ENCODE measurements at places on chromosomes 4 and X.

GRCh38 chrX:98338544-98338943 is 1454.8 kb downstream of the RPA4 start:
- DNase-seq = no peak

DNA sequence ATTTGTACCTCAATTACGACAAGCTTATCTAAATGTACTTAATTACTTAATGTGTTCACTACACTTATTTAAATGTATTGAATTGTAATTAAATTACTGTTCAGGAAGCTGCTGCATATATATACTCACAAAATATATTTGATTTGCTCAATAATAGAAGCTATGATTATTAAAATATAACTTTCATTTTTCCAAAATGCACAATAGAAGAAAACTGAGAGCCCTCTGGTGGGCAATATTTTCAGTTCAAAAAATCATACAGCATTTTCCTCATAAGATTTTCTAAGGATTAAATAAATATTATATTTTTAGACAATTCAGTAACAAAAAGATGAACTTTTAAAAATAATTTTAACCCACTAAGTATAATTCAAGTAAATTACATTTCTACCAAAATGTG is 217.3 kb downstream of the DKK2 start:
- no peak for DNase-seq

DNA sequence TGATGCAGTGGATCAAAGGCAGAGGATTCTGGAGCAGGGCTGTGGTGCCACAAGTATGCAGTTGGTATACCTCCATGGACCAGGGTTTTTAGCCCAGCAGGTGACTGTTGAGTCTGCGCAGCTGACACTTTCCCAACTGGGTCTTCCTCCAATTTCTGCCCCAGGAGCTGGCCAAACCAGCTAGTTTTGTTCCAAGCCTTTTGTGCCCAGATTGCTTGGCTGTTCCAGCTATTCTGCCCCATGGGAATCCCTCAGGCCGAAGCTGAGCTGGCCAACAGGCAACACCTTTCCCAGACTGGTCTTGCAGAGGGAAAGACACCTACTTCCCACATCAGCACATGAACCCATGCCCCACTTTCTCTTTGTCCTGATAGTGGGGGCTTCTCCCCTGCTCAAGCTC is 22.8 kb upstream of the ANKRD17 start:
- no peak for DNase-seq

GRCh38 chrX:72349190-72349589 is 43.5 kb upstream of the CITED1 start:
- DNase-seq = no peak

- DNase-seq = no peak
These were observed 28.6 kb upstream of the UTP14A start for GRCh38 chrX:129877401-129877800.

DNA sequence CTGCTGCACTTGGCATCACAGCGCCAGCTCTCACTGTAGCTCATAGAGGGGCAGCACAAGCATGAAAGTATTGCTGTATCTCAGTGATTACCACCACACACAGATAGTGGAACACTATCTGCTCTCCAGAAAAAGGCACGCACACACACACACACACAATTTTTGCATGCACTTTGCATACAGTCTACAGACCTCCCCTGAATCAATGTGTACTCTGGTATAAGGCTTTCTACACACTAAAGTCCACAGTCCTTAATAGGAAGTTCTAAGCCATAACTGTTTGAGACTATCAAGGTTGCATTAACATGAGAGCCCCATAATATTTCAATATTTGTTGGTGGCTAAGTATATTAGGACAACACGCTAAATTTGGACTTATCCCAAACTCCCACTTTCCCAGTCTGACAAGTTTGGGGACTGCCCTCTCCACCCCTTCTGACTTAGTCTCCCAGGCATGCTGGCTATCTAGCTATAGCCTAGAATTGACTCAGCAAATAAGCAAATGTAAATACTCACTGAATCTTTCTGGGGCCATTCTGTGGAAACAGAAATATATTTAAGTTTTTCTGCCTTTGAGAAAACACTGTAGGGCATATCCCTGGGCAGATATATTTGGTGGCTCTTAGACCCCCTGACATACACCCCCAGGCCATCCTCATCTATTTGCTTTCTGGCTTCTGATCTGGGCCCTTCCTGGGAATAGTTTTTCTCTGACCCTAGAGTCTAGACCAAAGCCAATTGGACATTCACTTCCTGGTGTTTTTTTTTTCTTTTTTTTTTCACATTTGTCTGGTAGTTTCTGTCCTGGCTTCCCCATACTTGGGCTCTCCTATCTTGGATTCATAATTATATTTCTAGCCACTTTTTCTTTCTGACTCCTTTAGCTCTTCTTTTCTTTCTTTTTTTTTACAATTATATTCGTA is 36.4 kb upstream of the CT47C1 start:
- DNase-seq = no peak

- no peak for DNase-seq
These were observed 609.5 kb upstream of the FAT1 start for GRCh38 chr4:187333151-187333550.

DNA sequence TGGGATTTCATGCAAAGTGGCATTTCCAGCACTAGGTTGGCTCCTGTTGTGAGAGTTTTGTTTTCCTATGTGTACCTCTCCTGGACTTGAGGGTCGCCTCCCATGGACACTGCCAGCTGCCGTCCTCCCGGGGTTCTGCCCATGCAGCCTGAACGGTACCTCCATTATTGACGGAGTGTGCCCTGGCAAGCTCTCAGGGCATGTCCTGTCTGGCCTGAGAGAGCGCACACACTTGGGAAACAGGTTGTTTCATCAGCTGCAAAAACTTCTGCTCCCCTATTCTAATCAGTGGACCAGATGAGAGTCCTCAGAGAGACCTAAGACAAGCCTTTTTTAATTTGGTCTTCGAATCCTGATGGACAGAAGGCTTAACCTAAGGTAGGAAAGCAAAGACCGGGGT is 56.6 kb upstream of the HOPX start:
- DNase-seq = no peak

- DNase-seq = no peak
These were observed 772 bp upstream of the WNK3 start for GRCh38 chrX:54358424-54359211.

DNA sequence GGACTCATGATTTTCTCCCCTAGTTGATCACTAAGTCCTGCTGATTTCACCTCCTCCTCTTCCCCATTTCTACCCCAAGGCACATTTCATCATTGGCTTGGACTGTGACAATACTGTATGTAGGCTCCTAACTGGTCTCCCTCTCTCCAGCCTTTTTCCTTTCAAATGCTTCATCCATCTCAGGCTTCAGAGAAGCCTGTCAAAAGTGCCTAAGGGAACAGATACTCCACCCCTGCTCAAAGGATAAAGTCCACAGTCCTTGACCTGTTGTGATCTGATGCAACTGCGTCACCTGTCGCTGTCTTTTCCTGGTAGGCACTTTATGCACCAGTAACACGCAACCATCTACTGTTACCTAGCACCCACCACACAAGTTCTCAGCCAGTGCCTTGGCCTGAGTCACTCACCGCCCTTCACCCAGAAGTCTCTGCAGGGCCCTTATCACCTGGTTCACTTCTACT is 12.8 kb downstream of the SCARB2 start:
- no peak for DNase-seq

- no peak for DNase-seq
These were observed 67.5 kb downstream of the CAMK2D start for GRCh38 chr4:113694008-113694407.

- no peak for DNase-seq
These were observed 736.1 kb upstream of the ADGRL3 start for GRCh38 chr4:60463857-60464502.

DNA sequence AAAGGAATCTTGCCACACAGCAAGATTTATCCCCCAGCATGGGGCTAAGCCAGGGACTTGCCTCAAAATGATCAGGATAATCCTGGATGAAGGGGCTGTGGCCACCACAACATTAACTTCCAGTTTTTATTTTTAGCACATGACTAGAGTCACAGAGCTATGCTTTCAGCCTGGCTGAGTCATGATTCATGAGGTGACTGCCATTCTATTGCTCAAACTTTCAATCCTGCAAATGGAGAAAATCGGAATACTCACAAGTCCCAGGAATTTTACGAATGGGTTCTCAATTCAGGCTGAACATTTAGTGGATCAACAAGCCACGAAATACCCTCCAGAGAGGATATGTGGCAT is 70.7 kb upstream of the HPGD start:
- peak; percentile 52 for DNase-seq

DNA sequence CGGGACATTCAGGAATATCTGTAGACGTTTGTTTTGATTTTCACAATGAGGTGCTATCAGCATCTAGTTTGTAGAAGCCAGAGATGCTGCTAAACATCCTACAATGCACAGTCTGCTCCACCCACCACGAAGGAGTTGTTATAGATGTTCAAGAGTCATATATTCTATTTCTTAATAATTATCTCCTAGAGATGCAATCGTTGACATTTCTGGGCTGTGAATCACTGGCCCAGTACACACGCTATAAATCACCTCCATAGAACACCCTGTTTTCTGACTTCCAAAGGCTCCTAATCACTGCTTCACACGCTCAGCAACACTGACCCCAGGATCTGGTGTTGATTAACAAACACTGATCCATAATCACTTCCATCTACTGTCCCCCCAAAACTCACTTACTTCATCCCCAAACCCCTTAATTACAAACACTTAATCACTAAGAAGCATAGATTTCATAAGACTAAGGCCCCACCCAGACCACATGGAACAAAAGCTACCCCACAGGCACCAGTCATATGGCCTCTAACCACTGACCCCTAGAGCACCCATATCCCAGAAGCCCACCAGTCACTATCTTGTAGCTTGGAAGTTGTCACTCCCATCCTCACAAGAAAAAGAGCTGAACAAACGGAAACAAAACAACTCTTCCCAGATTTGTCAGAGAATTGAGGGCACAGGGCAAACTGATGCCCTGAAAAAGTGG is 31.7 kb upstream of the ZNF41 start:
- no peak for DNase-seq

GRCh38 chr4:185137233-185137925 is 5.7 kb upstream of the SLC25A4 start:
- no peak for DNase-seq

DNA sequence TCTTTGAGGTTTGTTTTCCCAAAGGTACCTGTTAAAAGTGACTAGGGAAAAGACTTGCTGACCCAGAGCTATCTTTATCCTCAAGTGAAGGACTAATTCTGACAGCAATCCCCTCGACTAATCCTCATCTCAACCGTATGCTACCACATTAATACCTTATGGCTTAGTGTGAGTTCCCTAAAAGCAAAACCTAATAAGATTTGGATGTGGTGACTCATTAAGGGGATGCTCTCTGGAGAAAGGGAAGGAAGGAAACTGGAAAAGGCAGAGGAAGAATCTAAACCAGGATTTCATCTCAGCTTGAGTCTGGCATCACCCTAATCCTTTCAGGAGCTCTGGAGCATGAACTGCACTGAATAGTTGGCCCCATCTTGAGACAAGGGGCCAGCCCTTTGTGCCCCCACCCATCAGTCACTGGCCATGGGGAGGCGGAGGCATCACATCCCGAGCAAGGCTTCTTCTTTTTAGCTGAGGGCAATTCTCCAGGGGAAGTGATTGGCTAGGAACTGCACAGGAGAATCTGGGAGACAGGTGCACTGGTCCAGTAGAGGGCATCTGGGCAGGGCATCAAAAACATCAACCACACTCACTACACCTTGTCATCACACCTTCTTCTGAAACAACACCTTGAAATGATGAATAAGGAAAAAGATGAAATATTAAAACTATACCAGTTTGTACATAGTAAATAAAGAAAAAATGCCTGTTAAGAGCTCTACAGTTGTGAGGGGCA is 6.9 kb upstream of the BBS7 start:
- no peak for DNase-seq

- DNase-seq = no peak
These were observed 689.2 kb upstream of the SLIT2 start for GRCh38 chr4:19562456-19562855.

DNA sequence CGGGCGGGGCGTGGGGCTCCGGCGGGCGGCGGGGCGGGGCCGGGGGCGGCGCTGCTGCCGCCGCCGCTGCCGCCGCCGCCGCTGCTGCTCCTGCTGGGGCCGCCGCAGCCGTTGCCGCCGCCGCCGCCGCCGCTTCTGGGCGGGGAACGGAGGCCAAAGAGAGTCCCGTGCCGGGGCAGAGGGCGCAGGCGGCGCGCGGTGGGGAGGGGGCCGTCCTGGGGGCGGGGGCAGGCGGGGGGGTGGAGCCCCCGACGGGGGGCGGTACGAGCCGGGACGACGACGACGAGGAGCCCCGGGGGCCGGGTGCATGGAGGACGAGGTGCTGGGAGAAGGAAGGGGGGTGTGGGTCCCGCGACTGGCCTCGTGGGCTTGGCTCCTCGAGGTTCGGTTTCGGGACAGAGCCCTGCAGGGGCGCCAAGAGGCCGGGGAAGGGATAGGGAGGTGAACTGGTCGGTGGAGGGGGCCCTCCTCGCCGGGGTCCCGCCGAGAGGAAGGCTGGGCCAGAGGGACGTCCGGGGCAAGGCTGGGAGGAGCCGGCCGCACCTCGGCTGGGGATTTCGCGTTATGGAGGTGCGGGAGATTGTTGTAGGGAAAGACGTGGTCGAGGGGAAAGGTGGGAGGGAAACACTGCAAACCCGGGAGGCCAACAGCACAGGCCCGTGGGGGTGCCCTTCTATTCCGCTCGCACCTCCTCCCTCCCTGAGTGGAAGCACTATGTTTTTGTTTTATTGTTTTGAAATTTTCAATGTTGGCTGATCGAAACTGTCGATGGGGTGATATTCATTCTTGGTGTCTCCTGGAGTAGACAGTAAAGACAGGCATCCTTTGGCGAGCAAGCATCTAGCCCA is 1.9 kb downstream of the BCORL1 start:
- peak; percentile 43 for DNase-seq

- no peak for DNase-seq
These were observed 8.2 kb downstream of the FGFBP1 start for GRCh38 chr4:15930314-15930713.

GRCh38 chr4:27119239-27119638 is 258.6 kb downstream of the STIM2 start:
- DNase-seq = no peak

DNA sequence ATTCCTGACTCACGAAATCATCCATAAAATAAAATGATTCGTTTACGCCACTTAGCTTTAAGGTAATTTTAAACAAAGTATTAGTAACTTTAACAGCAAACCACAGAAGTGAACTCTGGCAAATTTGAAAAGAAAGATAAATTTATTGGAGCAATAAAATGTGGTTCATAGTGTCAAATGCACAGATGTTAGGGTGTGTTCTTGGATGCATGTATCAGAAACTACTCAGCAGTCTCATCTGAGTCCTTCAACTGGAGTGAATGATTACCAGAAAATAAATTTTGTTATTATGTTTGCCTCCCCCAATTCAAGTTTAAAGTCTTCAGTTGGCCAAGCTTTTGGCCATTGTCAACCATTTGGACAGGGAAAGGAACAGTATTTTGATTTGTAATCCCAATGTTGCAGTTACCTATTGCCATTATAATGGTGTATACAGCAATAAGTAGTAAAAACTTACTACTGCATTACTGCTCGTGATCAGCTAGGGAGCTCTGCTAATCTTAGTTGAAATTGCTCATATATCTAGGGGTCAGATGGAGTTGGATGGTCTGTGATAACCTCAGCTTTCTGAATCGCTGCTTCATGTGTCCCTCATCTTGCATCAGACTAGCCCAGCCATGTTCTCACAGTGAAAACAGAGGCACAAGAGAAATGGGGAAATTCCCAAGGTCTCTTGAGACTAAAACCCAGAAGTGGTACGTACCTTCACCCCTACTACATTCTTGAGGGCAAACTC is 254.6 kb upstream of the KCNIP4 start:
- DNase-seq = no peak

- no peak for DNase-seq
These were observed 30.3 kb downstream of the TMPRSS11A start for GRCh38 chr4:67933038-67933437.

- no peak for DNase-seq
These were observed 30.0 kb downstream of the MND1 start for GRCh38 chr4:153374442-153374841.
